ENCODE measurements at places on chromosomes 3 and 15. TPM values are rescaled to one million over a fixed set of nuclear protein-coding genes. Genes with fewer than 3 reads are reported as not detected.

The SYNPR gene
- not detected for total RNA-seq

The MAP6D1 gene
- 3.2 TPM for total RNA-seq

The APPL1 gene
- total RNA-seq: 29.7 TPM

The ABI3BP gene
- 78.1 TPM for total RNA-seq

The SH2D7 gene
- total RNA-seq: not detected

The ACKR2 gene
- not detected for total RNA-seq

The GP5 gene
- total RNA-seq: not detected

The TMCO5A gene
- not detected for total RNA-seq

The TMEM158 gene
- 0.42 TPM for total RNA-seq

The TGM4 gene
- total RNA-seq: 0.24 TPM

The FOXL2NB gene
- not detected for total RNA-seq

The PLS1 gene
- total RNA-seq: 2.9 TPM

Data from endothelial cell of umbilical vein (primary cell).